ENCODE measurements at places on chromosomes 12 and 14.

DNA sequence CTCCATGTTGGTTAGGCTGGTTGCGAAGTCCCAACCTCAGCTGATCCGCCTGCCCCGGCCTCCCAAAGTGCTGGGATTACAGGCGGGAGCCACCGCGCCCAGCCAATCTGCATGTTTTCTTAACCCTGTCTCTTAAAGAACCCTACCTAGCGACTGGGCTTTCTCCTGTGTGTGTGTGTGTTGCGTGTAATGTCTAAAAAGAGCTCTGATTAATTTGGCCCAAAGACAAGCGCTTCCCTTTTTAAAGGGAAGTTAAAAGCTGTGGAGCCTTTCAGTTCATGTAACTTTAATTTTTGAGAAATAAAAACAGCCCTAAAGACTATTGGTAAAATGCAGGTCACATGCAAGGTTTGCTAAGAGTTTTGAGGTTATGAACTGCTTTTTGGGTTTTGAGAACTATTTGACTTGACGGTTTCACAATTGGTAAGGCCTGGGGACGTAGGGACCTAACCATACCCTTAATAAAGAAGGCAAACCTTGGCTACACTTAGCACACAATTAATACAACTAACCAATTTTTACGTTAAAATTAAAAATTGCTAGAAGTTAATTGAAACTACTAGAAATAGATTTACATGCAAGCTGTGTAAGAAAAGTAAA lies 103.2 kb downstream of the KCNMB4 start:
- no peak for DNase-seq

DNA sequence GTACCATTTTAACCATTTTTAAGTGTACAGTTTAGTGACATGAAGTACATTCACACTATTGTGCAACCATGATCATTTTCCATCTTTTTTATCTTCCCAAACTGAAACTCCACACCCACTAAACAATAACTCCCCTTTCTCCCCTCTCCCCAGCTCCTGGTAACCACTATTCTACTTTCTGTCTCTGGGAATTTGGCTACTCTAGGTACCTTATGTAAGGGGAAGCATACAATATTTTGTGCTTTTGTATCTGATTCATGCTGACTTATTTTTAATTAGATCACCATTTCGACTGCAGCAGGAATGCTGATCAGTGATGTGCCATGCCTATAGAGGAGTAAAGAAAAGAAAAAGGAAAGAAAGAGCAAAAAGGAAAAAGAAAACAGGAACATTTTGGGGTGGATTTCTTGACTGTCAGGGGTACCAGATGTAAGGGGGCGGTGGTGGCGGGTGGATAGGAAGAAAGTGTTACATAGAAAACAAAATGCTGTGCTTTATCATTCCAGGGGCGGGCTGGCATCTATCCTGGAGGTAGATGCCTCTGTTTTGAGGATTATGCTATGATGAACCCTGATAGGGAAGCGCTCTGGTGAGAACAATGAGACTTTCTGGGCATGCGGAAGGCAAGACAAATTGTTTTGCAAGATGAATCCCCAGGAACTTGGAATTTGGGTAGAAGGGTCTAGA lies 45.2 kb upstream of the CTDSP2 start:
- no peak for DNase-seq

GRCh38 chr14:31536201-31536960 lies 24.8 kb upstream of the NUBPL start:
- DNase-seq, result no peak

DNA sequence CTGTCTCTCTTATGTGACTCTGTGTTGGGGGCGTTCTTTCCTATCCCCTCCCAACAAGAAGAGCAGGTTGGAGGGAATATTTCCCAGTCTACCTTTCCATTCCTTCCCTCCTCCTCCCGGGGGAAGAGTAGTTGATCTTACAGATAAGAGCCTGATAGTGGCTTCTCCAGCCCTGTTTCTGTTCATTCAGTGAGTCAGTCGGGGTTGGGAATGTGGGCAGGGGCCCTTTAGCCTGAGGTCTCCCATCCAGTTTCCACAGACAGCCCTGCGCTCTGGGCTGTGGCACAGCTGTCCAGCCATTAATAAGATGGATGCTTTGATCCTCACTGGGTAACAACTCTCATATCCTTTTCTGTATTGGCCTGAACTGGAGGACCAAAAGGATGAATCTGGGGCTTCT lies 18.1 kb upstream of the PPP1R1A start:
- no peak for DNase-seq

DNA sequence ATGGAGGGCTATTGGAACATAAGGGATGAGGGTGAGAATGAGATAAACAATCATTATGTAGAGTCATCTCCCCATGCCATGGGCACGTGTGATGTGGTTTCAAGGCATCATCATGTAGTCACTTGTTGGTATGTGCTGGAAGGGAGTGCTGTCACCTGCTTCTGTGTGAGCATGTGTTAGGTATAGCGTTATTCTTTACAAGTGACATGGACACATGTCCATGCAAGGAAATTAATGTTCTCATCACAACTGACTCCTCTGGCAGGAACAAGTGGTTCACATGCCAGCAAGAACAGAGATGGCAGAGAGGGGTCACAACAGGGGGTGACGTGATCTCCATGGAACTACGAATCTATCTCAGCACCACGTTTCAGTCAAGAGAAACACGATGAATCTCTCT lies 815.8 kb downstream of the BCL11B start:
- no peak for DNase-seq

- no peak for DNase-seq
These were observed 6.6 kb downstream of the PRKAB1 start for GRCh38 chr12:119674560-119674959.

- no peak for DNase-seq
These were observed 206.2 kb upstream of the RGS6 start for GRCh38 chr14:71725922-71726579.

DNA sequence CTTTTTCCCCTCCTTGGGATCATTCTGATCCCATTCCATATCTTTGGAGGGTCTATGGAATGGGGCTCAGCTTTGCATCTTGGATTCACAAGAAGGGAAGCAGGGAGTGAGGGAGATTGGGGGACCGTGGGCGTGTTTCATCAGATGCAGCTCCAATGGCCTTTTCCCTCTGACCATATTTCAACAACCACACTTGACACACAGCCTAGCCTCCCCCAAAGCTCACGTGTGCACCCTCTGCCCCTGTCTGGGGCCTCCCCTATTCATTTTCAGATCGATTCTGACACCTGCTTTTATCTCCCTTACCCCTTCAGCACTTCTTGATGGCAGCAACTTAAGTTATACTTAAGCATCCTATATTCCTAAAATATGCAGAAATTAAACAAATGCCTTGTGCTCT lies 126.6 kb downstream of the CHST11 start:
- DNase-seq, result no peak

DNA sequence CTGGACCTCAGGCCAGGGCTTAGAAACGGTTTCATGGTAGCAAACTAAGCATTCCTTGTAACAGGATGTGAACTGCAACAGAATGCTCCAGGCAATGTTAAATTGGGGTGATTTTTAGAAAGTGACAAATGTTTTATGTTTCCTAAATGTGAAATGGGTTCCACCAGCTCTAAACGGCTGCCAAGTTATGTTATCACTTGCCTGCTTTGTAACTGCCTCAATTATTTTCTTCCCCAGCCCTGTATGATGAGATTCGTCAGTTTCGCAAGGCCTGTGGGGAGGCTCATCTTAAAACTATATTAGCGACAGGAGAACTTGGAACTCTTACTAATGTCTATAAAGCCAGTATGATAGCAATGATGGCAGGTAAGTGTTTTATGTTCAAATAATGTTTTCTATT lies 70.9 kb downstream of the DERA start:
- no peak for DNase-seq

- DNase-seq, result no peak
These were observed 4.0 kb downstream of the C14orf119 start for GRCh38 chr14:23099212-23099861.

DNA sequence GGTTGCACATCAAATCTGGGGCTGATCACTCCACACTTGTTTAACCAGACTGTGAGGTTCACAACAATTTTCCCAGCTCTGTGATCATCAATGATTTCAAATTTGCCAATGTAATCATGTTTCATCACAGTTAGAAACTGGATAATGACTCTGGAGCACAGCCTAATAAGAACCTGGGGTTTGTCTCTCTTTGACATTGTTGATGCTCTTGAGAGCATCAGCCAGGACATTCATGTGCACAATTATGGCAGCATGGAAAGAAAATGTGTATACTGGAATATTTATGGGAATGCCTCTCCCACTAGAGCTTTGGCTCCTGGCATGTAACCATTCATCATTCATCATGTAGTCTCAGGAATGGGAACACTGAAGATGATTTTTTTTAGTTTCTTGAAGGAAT lies 47.0 kb downstream of the SIX1 start:
- DNase-seq, result no peak

- DNase-seq, result no peak
These were observed 5.9 kb downstream of the CCDC198 start for GRCh38 chr14:57487771-57488170.

- no peak for DNase-seq
These were observed 385 bp downstream of the CAPRIN2 start for GRCh38 chr12:30754383-30754749.

GRCh38 chr12:8913702-8914032 lies 642 bp upstream of the PHC1 start:
- no peak for DNase-seq

DNA sequence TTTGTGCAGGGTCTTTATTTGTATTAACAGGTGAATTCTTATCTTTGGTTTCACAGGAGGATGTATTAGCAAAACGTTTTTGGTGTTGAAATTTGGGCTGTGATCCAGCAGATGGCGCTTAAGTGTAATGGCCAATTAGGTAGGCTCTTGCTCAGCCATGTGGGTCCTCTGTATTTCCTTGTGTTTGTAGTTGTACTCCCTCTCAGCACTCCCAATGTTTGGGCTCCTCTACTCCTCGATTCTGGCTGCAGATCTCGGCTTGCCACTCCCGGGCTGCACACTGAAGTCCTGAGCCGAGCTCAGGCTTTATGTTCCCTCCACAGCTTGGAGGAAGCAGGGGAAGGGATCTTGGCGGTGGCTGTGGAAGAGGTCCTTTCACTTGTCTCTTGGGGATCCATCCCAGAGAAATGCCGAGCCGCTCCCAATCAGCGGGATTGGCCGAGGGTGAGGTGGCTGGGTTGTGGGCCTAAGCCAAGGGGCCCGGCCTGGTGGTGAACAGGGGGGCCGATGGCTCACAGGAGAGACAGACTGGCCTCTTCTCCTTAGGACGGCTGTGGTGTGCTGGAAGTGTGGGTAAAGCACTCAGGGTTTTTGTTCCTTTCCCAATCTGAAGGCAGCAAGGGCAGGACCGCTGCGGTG lies 133.7 kb downstream of the AEBP2 start:
- no peak for DNase-seq

- DNase-seq, result no peak
These were observed 1135.4 kb downstream of the LRFN5 start for GRCh38 chr14:42742084-42742483.

DNA sequence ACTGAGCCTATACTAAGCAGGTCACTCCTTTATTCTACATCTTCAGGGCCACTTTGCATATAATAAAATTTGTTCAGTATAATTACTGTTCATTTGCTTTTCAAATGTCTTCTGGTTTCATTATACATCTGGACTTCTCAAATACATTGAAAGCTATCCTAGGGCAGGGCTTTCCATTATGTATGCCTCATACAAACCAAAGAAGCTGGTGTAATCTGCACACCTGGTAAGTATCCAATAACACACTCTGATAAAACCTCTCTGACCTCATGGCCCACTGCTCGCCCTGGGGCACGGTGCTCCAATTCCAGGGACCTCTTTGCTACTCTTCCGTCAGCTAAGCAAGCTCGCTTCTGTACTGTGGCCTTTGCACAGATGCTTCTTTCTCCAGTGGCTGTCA lies 21.9 kb upstream of the ISM2 start:
- DNase-seq, result no peak

DNA sequence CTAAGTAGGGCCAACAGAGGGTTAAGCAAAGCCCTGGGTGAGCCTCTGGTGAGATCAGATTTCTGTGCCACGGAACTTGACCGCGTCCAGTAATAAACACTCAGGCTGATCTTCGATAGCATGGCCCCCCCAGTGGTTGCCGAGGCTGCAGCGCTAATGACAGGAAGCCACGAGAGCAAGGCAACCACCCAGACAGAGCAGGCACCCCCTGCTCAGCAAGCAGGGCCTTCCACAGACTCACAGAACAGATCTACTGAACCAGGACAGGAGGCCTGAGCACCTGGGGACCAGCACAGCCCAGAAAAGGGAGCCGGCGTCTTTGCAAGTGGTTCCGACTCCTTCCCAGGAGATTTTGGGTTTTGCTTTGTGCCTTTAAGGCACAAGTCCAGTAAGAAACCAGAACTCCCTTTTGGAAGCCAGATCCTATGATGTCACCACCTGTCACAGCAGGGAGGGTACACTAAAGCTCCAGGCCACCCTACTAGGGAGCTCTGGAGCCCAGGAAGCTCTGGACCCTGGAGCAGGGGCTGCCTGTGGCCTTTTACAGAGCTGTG lies 42.3 kb downstream of the BCL11B start:
- DNase-seq, result no peak
